ENCODE measurements at places on chromosomes 1 and 21.

DNA sequence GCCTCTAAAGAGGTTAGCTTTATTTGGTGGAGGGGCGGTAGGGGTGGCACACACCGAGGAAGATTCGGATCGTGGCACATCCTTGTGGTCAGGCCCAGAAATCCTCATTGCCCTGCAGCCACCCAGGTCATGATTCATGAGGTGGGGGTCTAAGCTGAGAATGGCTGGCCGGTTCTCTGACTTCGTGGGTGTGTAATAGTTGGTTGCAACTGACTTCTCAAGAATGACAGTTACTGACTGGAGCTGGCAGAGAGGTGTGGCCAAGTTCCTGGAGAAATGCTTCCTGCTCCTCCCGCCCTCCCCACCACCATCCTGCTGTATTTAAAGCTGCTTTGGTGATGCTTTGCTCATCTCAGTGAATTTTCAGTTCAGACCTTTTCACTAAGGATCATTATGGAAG is 198.6 kb downstream of the KIF26B start:
- DNase-seq, result no peak

DNA sequence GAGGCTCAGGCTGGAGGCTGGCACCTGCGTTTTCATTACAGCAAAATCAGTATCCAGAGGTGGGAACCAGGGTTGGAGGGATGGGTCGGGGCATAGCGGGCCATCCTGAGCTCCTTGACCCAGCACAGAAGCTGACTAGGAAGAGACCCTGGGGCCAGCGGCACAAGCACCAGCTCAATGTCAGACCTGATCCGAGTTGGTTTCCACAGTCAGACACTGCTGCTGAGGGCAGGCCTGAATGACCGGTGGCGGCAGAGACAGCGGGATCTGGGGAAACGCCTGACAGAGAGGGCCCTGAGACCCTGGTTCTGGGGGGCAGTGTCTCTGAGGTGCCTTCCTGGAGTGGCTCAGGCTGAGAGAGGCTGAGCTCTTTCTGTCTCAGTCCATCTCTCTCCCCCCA is 162.0 kb upstream of the C1orf174 start:
- no peak for DNase-seq

DNA sequence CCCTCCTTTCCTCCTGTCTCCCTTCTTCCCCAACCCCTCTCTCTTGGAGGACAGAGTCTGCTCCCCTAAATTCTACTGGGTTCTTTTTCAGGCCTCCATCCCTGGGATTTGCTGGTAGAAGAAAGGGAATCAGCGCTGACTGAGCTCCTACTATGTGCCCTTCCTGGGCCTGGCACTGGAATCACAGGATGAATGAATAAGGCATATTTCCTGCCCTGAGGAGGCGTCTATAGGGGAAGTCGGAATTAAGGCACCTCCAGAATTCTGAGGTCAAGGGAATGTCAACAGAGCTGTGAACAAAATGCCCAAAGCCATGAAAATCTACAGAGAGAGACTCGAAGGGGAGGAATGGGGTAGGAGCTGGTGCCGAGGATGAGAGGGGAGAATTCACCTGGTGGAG is 17.4 kb upstream of the BTG2 start:
- no peak for DNase-seq

GRCh38 chr1:203349773-203350524 is 973 bp downstream of the FMOD start:
- no peak for DNase-seq

GRCh38 chr1:117241512-117241911 is 30.8 kb upstream of the VTCN1 start:
- DNase-seq, result no peak

DNA sequence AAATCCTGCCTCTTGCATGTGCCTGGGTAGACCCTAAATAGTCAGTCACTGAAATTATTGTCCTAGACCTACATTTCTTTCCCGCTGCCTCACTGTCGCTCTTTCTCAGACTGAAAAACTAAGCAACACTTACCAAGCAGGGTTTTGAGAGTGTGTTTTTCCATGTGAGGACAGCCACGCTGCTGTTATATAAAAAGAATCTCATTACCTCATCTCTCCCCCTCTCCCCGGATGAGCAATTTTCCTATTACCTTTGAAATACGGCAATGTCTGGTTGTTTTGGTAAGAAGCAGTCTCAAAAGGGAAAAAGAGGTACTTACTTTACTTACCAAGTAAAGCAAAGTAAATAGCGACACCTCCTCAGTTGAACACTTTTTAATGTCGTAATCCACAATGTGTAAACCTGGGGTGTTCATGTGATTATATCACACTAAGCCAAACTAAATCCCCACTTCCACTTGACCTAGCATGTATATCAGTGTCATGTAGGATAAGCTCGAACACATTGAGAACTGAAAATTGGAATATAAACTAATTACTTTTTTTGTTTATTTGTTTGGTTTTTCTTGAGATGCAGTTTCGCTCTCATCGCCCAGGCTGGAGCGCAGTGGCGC is 12.2 kb upstream of the VN1R5 start:
- DNase-seq, result no peak

- no peak for DNase-seq
These were observed 22.5 kb downstream of the VPS26C start for GRCh38 chr21:37244501-37245095.

DNA sequence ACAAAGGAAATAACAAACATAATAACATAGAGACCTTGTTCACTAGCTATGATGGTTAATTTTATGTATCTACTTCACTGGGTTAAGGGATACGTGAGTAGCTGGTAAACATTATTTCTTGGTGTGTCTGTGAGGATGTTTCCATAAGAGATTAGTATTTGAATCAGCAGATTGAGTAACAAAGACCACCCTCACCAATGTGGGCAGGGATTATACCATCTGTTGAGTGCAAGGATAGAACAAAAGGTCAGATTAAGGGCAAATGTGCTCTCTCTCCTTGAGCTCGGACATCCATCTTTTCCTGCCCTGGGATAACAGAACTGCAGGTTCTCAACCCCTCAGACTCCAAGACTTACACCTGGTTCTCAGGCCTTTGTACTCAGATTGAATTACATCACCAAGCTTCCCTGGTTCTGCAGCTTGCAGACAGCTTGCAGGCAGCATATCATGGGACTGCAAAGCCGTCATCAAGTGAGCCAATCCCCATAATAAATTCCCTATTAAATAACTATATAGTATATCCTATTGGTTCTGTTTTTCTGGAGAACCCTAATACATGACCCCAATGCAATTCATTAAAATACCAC is 9.2 kb downstream of the SPATA6 start:
- DNase-seq, result no peak

All from CD4-positive, alpha-beta T cell treated with Interleukin-15 for 4 hours (primary cell).